NCI-H1436 (cell line): ENCODE measurements at places on chromosomes 2 and 18.

DNA sequence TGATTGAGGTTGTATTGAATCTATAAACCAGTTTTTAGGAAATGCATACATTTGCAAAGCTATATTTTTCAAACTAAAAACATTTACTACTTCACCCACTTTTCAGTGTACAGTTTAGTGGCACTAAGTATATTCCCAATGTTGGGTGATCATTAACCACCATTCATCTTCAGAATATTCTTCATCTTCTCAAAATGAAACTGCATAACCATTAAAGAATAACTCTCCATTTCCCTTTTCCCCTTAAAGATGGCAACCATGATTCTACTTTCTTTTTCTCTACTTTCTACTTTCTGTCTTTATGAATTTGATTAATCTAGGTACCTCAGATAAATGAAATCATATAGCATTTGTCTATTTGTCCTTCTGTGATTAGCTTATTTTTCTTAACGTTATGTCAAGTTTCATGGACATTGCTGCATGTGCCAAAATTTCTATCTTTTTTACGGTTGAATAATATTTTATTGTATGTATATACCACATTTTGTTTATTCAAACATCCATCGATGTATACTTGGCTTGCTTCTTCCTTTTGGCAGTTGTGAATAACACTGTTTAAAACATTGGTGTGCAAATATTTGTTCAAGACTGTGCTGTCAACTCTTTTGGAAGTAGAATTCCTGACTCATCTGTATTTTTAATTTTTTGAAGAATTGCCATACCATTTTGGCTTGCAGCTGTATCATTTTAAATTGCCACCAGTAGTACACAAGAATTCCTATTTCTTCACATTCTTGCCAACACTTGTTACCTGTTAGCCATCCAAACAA is 104.9 kb downstream of the RPRM start:
- DNase-seq, result no peak

- peak; percentile 21 for DNase-seq
These were observed at the start of gene KLHL29 for GRCh38 chr2:23384551-23385343. Gene KLHL29 (plus strand): TSS chr2:23385179. CDS start chr2:23562197, 177,018 bp downstream.

DNA sequence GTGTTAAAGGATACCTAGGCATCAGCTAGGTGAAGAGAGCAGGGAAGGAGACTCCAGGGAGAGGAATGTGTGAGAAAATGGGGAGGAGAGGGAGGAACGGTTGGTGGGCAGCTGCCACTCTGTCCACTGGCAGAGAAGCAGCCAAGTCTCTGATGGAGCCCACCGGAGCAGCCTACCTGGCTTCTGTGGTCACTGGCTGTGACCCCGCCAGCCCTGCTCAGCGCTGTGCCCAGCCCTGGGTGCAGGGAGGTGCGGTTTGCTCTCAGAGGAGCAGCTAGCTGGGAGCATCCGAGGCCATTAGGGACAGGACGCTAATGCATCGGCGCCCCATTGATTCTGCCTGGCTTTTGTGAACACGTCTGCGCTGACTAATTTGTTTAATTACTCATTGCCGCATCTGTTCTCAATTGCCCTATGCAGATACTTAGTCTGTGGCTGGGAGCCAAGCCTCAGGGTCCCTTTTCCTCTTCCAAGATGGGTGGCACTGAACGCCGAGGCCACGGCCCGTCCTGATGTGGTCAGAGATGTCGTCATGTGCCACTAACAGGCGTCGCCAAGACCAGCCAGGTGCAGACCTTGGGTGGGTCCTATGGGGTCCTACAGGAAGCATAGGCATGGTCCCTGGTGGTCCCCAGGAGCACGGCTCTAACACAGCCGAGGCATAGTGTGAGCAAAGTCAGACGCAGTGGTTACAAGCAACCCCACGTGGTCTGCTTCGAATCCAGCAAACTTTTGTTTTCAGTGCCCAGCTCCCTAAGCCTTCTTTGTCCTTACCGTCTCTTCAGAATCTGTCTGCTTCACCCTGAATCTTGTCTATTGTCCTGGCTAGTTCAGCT is 82.0 kb downstream of the RRM2 start:
- peak; percentile 56 for DNase-seq

DNA sequence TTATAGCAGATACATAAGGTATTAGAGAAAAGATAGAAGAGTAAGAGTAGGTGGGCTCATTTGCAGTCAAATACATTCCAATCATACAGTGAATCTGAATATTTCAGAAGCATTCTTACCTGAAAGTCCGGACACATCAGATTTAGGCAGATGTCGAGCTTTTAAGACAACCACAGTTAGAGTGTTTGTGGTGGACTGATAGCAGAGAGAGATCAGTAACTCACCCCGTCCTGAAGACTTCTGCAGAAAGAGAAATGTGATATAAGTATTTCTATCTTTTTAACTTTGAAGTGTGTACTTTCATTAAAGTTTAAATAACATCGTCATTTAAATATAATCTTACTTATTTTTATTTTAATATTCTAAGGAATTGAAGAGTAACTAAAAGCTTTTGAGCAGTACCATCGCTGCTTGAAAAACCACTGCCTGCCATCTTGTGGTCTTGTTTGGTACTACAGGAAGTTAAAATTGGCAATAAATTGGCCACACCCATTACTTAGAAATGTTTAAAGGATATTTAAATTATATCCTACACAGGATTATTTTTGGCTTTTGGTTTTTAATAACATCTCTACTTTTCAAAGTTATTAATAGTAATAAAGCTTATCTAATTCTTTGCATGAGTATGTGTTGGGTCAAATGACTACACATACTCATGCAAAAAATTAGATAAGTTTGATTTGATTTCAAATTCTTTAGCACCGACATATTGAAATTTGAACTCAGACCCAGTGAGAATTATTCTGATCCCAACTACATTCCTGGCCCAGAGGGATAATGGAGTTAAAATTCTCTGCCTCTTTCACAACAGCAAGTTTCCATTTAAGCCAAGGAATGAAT is 5.5 kb downstream of the SYT4 start:
- DNase-seq, result peak; percentile 12

GRCh38 chr2:229363185-229363814 is 92.2 kb upstream of the PID1 start:
- DNase-seq, result no peak

DNA sequence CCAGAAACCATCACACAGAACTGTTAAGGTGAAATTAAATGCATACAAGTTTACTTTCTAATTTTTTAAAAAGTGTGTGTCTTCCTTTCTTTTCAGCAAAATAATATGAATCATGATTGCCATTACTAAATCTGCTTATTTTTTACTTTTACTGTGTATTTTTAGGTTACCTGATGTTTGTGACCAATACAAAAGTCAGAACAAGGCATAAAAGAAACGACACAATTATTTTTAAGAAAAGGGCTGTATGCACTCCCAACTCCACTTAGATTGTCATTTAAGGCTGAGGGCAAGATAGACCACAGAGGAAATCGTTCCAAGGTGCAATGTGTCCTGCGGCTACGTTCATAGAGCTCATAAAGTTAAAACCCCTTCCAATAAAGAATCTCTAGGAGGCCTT is 797.0 kb downstream of the TDRD15 start:
- no peak for DNase-seq
